ENCODE measurements at places on chromosomes 7 and 10.

DNA sequence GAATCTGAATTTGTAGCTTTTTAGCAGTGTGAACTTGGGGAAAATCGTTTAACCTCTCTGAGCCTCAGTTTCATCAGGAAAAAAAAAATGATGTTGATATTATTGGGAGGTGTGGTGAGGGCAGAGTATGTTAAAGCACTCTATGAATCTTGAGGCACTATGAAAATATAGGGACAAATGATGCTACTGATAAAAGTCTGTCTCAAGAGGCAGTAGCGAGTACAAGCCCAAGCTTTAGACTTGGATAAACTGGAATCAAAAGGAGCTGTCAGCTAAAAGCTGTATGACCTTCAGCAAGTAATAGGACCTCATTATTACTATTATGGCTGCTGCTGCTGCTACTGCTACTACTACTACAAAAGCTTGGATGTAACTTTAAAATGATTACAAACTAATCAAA, 8.4 kb downstream of the ZNF277 start:
- no peak for DNase-seq

GRCh38 chr10:46527241-46527811, 29.1 kb downstream of the GPRIN2 start:
- no peak for DNase-seq

- DNase-seq, result no peak
These were observed 217.7 kb downstream of the TCF7L2 start for GRCh38 chr10:113167702-113168101.

DNA sequence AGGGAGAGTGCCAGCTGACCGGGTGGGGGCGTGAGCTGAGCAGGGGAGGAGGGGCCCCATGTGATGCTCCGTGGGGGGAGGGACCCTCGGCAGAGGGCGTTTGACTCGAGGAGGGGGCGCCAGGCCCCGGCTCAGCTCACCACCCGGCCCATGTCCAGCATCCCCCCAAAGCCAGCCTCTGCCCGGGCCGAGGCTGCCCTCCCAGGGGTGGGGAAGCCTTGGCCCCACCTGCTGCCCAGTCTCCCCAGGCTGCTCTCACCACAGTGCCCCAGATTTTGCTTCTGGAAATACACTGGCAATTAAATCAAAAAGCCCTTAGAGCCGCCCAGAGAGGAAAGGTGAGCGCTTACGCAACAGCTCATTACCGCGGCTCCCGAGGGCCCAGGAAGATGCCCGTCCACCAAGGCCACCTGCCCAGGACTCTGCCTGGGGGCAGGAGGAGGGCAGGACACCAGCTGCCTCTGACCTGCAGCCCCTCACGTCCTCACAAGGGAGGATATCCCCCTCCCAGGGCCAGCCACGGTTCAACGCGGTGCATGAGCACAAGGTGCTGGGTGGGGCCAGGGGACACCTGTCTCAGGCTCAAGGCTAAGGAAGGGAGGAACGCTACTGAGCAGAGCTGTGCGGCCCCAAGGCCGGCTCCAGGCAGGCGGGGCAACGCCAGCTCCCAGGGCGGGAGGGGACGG, 70.0 kb upstream of the INPP5A start:
- no peak for DNase-seq

- DNase-seq, result peak; percentile 51
These were observed 16.8 kb downstream of the TRIM8 start for GRCh38 chr10:102660888-102661657.

DNA sequence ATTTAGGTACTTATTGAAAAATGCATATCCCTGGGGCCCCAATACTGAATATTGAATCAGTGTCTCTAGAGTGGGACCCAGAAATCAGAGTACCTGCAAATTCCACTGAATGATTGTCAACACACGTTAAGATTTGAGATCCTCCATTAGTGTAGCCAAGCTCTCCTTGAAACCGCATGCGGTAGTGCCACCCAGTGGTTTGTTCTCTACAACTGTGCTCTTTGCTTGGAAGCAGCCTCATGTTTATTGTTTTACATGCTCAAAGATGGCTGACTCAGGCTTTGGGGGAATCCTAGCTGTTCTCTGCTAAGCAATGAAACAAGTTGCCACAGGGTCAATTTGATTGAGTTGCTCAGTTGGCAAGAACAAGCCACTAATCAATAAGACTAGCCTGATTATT, 340.2 kb upstream of the CELF2 start:
- no peak for DNase-seq

DNA sequence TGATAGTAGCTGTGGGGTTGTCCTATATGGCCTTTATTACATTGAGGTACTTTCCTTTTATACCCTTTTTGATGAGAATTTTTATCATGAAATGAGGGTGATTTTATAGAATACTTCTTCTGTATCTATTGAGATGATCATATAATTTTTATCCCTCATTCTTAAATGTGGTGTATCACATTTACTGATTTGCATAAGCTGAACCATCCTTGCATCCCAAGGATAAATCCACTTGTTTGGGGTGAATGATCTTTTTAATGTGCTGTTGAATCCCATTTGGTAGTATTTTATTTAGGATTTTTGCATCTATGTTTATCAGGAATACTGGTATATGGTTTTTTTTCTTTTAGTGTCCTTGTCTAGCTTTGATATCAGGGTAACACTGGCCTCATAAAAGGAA, 84.5 kb upstream of the IL6 start:
- DNase-seq, result no peak

- no peak for DNase-seq
These were observed 208.1 kb downstream of the TCF7L2 start for GRCh38 chr10:113158183-113158582.

DNA sequence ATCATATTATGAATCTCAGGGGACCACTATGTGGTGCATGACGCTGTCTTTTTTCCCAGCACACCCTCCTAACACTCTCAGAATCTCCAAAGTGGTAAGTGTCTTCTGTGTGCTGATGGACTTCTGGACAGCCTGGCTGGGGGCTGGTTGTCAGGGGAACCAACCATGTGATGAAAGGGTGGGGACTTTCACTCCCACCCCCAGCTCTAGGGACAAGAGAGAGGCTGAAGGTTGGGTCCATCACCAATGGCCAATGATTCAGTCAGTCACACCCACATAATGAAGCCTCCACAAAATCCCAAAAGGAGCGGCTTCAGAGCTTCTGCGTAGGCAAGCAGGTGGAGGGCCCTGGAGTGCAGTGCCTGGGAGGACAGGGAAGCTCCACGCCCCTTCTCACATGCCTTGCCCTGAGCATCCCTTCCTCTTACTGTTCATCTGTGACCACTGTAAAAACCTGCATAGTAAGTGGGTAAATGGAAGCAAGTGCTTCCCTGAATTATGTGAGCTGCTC, 44.6 kb downstream of the RASGEF1A start:
- DNase-seq, result peak; percentile 19

DNA sequence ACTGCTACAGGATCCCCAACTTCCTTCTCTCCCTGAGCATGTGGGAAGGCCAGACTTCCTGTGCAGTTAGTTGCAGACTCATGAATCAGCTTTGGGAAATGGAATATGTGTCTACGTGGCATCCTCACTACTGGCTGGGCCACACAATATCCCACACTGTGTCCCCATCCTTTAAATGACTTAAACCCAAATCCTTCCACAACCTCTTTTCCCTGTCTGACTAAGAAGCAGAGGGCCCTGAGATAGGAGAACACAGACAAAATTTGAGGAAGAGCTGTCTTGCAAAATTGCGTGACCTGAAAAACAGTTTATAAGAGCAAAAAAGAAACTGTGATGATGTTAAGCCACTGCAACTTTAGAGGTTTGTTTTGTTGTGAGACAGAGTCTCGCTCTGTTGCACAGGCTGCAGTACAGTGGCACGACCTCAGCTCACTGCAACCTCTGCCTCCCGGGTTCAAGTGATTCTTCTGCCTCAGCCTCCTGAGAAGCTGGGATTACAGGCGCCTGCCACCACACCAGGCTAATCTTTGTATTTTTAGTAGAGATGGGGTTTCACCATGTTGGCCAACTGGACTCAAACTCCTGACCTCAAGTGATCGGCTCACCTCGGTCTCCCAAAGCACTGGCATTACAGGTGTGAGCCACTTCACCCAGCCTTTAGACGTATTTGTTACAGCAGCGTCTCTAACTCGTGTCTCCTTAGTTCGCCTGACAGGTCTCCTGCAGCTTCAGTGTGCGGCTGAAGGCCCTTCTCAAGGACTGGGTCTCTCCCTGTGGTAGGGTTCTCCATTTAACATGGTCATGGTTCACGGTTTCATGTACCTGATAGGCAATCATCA, 46.9 kb upstream of the SFMBT2 start:
- no peak for DNase-seq

- DNase-seq, result no peak
These were observed 17.4 kb downstream of the FGL2 start for GRCh38 chr7:77182261-77182660.

- no peak for DNase-seq
These were observed 223.8 kb downstream of the PRPF18 start for GRCh38 chr10:13810568-13810967.

- no peak for DNase-seq
These were observed 560.0 kb downstream of the PTPRN2 start for GRCh38 chr7:158027646-158028045.

GRCh38 chr7:73578342-73579128, at the start of gene TBL2:
TSS of gene TBL2 (minus strand) at chr7:73578579. CDS start at chr7:73578549, 30 bp downstream.
- peak; percentile 97 for DNase-seq

- no peak for DNase-seq
These were observed 59.2 kb upstream of the CYP2C9 start for GRCh38 chr10:94879214-94879613.

DNA sequence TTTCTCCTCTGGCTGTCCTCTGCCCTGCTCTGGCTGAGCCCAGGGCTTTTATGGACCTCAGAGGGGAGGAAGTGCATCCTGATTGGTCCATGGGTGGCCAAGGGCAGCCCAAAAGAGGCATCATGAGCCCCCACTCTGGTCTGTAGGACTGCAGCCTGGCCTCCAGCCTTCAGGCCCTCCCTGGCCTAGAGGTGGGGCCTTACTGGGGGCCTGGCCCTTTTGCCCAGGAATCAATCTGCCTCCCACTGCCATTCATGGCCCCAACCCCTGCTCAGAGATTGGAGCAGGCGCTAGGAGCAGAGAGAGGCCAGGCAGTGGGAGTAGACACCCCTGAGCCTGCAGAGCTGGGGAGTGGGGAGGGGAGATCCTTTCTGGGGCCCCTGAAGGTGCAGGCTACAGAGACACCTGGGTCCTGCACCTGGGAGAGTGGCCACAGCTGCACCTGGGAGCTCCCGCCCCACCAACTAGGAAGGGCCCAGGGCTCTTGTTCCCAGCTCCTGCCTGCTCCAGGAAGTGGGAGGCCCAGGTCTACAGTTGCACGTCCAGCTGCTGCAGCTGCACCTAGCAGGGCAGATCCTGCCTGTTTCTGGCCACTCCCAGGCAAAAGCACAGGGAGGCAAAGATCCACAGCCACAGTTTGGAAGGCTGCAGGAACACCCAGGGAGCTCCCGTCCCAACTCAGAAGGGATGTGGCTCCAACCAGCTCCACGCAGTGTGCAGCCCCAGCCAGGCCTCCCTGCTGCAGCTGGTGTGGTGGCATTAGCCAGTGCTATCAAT, 6.4 kb upstream of the DYNC2I1 start:
- DNase-seq, result no peak

DNA sequence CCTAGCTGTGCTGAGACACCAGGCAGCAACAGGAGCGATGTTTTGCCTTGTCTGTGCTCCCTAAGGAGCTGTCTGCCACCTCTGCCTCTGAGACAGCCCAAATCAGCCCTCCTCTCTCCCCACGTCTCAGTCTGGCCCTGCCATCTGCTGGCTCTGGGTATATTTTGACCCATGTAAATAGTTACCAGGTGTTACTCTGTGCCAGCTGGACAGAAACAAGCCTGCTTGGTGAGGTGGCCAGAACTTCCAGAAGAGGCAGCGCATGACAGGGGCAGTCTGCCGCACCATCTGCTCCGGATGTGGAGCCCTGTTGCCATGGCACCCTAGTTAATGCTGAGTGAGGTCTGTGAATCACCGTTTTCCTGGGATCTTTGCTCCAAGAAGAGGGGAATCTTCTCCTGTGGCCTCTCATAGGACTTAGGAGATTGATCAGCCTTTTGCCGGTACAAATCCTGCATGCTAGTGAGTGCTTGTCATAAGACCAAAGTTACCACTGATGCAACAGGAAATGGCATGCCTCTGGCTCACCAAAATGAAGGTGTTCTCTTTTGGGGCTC, 31.8 kb downstream of the GSTO2 start:
- DNase-seq, result no peak

GRCh38 chr10:123715546-123715945, 49.4 kb downstream of the GPR26 start:
- DNase-seq, result no peak

- DNase-seq, result no peak
These were observed 30.2 kb upstream of the SH3PXD2A start for GRCh38 chr10:103885617-103886016.

DNA sequence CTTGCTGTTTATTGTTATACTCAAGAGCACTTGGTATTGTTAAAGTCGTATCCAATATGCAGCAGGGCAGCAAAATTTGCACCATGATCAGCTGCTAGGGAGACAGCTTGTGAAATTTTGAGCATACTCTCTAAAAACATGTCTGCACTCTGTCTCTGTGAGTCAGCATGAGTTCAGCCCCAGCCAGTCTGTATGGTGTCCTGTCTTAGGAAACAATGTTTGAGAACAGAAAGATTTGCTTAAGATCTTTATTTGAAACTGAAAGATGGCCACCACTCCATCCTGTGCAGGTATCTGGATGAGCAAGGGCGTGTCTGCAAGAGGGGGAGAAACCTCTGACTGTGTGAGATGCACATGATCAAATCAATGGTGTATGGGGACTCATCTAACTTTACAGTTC, 97.1 kb downstream of the GNAI1 start:
- no peak for DNase-seq

- no peak for DNase-seq
These were observed 210.1 kb upstream of the INHBA start for GRCh38 chr7:41912851-41913567.

GRCh38 chr10:54800741-54801421, at the start of gene PCDH15:
TSS of gene PCDH15 (minus strand) at chr10:54801231. CDS start at chr10:54664262, 136,969 bp downstream.
- DNase-seq, result no peak

DNA sequence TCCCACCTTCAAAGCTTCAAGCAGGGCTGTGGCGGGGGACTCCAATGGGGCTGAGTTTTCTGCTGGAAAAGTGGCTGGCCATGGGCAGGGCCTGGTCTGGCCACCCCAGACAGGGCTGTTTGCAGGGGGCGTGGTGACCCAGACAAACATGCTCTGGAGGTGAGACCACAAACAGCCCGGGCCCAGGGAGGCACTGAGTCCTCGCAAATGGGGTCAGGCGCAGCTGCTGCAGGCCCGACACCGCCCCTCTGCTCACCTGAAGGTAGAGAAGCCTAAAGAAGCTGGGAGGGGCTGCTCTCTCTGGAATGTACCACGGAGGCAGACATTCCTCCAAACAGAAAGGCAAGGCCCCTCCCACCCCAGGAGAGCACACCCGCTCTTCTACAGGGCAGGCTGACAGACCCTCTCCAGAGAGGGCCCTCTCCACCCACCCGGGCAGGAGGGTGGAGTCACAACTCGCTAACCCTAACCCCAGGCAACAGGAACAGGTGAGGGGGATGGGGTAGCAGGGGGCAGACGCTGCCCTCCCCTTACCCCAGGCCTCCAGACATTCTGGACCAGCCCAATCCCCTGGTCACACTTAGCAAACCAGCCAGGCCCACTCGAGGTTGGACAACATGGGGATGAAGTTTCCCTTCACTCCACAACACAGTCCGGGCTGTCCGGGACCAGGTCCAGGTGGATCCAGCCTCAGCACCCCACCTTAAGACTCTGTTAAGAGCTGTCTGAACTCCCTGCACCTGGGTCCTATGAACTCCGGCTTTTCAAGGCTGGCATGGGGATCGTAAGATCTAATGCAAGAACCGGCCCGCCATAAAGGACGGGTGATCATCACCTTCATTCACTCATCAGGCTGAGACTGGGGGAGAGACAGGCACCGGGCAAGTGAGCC, 32.3 kb downstream of the OAT start:
- DNase-seq, result no peak

GRCh38 chr7:79217976-79218626, 235.4 kb downstream of the MAGI2 start:
- DNase-seq, result no peak
